ENCODE measurements at places on chromosomes 11 and 22.

GRCh38 chr22:30868663-30869385, 99.8 kb downstream of the MORC2 start:
- no peak for DNase-seq

DNA sequence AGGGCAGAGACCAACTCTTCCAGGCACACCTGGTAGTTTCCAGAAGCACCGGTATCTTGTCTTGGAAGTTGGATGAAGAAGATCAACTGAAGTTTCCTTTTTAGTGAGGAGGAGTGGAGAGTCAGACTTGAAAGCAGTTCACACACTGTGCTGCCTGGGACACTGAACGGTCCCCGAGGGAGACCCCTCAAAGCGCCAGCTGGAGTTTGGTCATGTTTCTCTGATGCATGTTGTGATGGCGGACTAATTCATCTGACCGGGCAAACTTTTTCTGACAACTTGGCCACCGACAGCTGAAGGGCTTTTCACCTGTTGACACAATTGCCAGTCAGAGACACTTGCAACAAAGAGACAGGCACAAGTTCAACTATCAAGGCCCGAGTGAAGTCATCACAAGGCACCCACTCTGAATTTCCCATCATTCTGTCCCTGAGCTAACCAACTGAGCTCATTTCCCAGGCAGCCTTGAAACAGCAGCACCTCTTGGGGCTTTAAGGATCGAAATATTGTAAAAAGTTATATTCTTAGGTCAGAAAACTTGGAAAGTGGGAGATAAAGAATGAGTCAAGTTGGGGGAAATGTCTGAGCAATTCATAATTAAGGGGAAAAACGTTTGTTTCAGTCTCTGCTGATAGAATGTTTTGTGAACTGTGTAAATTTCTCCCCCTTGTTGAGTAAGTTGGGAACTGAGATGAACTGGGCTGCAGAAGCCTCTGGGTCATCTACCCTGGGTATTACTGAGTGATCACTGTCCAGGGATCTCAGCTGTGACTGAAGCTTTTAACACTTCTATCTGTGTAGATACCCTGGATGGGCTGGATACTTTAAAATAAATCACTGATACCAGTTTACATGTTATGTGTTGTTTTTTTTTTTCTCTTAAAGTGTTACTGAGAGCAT, 46.2 kb downstream of the WT1 start:
- DNase-seq: no peak

DNA sequence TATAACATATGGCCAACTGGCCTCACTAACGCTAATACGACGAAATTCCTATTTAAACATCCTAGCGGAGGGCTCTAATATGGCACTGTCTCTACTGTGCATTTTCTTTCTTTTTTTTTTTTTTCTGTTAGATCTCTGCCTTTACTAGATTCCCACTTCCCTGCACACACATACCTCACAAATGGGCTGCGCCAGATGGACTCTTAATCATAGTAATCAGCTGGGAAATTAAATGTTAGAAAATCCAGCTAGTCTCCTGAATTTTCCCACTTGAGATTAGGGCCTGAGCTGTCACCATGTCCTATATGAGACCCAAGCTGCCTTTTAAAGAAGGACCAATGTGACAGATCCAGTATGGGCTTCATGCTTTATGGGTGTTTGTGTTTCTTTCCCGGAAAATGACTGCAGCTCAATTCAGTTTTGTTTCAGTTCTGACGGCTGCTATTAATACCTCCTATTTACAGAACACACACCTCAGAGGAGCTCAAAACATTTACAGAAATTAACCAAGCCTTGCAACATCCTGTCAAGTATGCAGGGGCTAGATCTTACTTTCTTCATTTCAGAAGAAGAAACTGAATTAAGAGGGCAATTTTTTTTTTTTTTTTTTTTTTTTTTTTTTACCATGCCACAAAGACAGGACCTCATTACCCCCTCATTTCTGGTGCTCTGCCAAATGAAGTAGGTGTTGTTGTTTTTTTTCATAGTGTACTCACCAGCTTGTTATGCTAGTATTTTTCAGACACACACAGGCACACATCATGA, 49.8 kb upstream of the BLID start:
- DNase-seq: no peak

DNA sequence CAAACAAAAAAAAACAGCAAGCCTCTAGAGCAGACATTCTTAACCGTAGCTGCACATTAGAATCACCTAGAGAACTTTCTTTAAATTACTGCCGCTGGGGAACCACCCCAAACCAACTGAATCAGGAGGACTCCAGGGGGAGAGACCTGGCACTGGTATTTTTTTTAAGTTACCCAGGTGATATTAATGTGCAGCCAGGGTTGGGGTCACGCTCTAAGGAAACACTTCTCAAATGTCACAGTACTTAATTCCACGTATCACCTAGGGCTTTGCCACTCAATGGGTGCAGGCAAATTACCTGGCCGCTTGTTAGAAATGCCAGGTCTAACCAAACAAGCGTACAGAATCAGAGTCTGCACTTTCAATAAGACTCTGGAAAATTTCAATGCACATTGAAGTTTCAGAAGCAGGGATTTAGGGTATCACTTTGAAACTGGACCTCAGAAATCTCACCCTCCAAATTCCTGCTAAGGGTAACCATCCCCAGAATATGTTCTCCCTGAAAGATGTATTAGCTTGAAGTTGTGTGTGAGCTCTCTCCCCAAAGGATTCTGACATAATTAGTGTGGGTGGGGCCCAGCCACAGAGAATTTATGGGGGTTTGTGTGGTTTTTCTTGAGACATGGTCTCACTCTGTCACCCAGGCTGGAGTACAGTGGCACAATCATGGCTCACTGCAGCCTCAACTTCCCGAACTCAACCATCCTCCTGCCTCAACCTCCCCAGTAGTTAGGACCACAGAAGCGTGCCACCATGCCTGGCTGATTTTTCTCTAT, 12.7 kb upstream of the ISX start:
- no peak for DNase-seq

- no peak for DNase-seq
These were observed 181.5 kb downstream of the FAM76B start for GRCh38 chr11:95608093-95608492.

GRCh38 chr11:17905477-17905876, 107.4 kb downstream of the SERGEF start:
- DNase-seq: no peak

DNA sequence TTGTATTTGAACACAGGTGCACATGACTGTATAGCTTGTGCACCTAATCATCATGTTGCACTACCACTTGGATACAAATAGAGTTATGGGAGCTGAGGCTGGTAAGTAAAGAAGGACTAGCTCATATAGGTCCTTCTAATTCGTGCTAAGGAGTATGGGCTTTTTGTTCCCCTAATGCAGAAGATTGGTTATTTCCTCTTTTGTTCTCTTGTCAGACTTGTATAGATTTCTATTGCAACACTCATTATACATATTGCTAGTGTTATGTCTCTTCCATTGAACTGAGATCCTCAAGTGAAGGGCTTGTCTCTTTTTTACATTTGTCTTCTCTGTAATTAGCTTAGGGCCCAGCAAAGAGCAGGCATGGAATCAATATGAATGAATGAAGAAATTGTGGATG, 54.1 kb upstream of the ARHGAP20 start:
- no peak for DNase-seq

DNA sequence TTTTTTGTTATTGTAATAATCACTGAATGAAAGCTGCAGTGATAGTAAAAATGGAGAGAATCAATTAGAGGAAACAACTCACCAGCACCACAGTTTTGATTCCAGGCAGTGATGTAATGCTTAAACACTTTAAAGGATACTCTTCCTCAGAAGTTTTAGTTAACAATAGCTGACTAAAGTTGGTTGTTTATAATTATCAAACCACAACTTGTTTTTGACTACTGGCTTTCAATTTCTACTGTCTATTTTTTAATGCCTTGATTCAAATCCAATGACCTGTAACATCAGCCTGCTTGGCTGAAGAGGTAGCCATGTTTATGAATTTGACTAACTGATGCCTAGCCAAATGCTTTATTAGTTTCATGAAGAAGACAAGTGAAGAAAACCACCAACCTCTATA, 18.2 kb upstream of the CASP12 start:
- no peak for DNase-seq

- DNase-seq: no peak
These were observed 60.8 kb upstream of the CCDC179 start for GRCh38 chr11:22920939-22921565.

DNA sequence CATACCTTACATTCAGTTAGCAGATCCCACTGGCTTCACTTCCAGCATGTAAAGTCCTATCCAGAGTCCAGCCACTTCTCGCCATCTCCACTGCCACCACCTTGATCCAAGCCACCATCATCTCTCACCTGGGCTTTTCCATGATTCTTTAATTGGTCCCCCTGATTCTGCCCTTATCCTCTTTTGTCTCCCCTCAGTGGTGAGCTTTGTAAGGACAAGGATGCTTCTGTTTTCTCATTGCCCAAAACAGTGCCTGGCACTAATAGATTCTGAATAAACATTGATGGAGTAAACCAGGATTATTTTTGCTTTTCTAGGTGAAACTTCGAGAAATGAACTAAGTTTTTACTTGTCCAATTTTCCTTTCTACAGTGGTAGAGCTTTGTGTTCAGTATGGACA, 4.4 kb downstream of the POLA2 start:
- DNase-seq: no peak

DNA sequence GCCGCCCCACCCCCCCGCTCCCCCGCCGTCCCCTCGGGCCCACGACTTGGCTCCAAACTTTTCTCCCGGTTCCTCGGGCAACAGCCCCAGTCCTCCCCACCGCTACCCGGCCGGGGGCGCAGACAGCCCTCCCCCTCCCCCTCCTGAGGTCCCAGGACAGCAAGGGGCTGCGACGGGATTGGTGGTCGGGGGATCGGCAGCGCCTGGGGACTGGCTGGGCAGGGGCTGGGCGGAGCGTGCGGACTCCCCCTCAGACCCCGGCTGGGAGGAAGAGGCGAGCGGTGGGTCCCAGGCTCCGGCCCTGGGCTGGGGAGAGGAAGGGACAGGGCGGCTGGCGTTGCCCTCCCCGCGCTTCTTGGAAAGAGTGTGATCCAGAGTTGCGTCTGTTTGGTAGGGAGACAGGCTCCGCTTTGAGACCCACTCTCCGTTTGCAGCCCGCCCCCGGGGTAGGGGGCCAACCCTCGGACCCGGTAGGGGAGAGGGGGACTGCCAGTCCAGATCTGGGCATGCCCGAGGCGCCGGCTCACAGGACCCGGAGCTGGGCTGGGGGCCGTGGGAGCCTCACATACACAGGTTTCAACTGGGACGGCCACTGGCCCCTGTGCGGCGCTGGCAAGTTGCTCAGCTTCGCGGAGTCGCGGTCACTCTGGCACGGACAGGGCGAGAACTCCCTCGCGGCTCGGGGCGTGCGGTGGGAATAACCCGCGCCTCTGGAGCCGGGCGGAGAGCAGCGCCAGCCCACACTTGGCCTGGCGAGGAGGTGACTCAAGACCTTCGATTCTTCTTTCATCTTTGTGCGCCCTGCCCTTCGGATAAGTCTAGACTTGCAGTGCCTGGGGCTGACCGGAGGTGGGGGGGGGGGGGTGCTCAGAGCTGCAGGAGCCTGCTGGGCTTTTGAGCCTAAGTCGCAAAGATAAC, 999 bp downstream of the TSKU start:
- DNase-seq: no peak

GRCh38 chr22:46106279-46107022, 43.9 kb upstream of the PPARA start:
- no peak for DNase-seq

DNA sequence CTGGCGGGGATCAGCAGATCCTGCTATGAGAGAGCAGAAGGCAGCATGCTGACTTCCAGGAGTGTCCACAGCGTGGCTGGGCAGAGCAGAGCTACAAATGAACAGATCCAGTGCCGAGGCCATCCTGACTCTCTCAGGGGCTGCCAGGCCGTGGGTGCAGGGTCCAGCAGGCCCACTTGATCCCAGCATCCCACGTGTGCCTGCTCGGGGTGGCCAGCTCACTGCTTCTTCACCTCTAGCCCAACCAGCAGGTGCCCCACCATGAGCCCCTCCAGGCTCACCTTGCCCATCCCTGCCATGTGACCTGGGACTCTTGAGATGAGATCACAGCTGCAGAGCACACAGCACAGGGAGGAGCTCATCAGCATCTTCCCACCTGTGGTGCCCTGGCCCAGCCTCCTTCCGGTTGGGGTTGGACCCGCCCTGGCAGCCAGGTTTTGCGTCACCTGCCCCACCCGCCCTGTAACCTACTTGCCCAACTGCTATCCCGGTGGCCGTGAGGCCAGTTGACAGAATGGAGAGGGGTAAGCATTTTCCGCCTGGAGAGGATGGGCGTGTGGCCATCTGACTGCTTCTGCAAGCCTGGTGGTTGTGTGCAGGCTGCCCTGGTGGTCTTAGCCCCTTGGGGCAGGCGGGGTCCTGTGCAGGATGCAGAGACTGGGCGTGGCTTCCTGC, 11.0 kb downstream of the TANGO2 start:
- DNase-seq: no peak

GRCh38 chr11:41379084-41379483, 80.4 kb downstream of the LRRC4C start:
- no peak for DNase-seq

DNA sequence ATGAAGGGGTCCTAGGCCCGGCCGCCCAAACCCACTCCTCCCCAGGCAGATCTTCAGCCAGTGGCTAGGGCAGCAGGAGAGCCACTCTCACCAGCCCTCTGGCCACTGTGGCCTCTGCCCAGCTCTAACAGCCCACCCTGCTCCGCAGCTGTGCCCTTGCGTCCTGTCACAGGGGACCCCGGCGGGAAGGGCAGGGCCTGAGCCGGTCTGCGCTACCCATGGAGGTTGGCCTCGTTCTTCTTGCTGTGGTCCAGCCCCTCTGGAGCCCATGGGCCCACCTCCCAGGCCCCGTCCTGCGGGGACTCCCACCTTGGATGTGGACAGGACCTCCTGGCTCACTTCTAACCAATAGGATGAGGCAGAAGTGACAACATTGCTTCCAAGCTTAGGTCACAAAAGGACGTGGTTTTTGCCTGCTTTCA, 38.3 kb upstream of the TH start:
- DNase-seq: no peak

DNA sequence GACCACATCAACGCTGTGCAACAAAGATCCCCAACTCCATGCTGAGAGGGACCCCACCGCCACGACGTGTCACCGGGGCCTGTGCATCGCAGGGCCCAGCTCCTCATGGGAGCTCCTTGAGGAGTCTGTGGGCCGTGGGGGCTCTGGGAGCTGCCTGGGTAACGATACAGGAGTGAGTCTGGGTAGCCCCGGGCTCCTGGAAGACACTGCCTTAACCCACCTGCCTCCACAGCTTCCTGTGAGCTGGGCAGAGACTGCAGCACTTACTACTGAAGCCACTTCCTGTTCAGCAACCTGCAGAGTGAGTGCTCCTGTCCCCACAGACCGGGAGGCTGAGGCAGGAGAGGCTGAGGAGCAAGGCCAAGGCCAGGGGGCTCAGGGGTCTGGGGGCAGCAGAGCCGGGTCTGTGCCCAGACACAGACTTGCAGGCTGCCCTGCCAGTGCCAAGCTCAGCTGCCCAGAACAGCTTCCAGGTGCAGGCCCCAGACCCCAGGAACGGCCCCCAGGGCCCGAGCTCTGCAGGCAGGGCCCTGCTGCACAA, 226.7 kb downstream of the BRD1 start:
- DNase-seq: no peak

All from cortex of kidney (tissue), 1 donor.